T-cell (primary cell): ENCODE measurements at places on chromosomes 16 and 17.

- DNase-seq, result no peak
These were observed 950 bp upstream of the MYO1C start for GRCh38 chr17:1493291-1493980.

GRCh38 chr16:72787514-72788268 is 260.2 kb downstream of the ZFHX3 start:
- peak; percentile 72 for DNase-seq

DNA sequence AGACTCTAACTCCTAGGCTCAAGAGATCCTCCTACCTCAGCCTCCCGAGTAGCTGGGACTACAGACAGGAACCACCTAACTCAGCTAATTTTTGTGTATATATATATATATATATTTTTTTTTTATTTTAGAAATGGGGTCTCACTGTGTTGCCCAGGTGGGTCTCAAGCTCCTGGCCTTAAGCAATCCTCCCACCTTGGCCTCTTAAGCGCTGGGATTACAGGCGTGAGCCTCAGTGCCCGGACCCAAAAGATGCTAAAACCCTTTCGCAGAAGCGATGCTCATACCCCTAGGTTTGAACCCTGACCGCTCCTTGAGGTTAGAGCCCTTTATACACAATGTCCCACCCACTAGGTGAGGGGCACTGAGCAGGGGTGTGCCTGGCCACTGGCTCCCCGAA is 2.2 kb upstream of the CLDN9 start:
- DNase-seq, result no peak

GRCh38 chr16:27798241-27798640 is 248.3 kb downstream of the KATNIP start:
- DNase-seq, result no peak

DNA sequence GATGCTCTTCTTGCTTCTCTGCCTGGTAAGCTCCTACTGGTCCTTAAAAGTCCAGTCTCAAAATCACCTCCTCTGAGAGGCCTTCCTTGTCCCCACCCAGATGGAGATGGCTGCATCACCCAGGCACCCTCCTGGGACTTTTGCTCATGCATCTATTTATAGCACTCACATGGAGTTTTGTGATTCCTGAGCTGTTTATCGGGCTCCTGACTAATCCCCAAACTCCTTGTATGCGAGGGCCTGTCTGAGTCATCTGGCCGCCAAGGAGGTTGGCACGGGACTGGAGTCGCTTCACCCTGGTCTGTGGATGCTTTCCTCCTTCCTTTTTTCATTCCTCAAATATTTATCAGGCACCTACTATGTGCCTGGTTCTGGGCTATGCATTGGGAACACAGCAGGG is 2.3 kb upstream of the MAP2K3 start:
- no peak for DNase-seq

GRCh38 chr16:24525970-24526559 is 13.3 kb upstream of the RBBP6 start:
- DNase-seq, result no peak

DNA sequence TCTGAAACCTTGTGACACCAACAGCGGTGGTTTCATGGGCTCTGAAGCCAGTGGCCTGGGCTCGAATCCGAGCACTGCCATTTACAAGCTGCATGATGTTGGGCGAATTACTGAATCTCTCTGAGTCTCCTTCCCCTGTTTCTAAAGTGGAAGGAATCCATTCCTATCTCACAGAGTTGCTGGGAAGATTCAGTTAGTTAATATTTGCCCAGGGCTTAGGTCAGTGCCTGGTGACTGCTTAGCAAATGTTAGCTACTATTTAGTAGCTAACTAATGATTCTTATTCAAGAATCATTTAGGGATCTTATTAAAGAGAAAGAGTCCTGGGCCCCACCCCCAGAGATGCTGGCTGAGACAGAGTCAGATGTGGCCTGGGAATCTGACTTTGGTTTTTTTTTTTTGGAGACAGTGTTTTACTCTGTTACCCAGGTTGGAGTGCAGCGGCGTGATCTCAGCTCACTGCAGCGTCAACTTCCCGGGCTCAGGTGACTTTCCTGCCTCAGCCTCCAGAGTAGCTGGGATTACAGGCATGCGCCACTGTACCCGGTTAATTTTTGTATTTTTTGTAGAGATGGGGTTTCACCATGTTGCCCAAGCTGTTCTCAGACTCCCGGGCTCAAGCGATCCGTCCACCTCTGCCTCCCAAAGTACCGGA is 33.6 kb upstream of the RAI1 start:
- no peak for DNase-seq

GRCh38 chr17:30908717-30909420 is 2.8 kb upstream of the TEFM start:
- no peak for DNase-seq

DNA sequence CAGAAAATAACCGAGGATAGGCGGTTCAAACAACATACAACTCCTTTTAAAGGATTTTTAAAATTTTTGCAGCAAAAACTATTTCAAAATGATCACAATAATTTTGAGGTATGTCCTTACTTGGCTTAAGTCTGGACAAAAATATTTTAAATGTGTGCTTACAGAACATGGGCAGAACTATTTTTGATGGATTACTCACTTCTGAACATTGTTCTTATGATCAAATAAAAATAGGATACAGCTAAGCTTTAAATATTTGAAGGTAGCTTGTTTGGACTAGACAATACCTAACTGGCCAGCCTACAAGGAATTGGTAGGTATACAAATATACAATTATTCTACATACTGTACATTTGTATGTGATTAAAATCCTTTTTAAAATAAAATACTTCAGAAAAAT is 14.3 kb upstream of the INTS2 start:
- DNase-seq, result no peak

GRCh38 chr16:23826528-23827045 is 9.2 kb upstream of the PRKCB start:
- peak; percentile 32 for DNase-seq

DNA sequence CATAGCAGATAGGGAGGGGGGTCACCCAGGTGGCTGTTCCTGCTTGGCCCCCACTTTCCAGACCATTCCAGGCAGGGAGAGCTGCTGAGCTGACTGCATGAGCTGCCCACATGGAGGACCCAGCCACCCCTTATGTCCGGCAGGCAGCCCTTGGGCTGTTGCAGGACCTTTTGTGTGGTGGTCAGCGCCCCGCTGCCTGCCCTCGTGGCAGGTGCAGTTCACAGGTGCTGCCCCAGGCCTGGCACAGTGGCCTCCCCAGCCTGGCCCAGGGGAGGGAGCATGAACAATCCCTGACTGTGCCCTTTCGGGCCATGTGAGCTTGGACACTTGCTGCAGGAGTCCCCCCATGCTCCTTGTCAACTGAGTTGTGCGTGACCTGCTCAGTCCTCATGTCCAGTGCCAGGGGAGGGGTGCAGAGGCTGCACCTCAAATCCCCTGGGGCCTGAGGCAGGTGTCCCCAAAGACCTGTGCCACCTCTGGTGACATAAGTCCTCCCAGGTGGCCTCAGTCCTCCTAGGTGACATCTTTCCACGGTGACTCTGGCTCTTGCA is 8.6 kb downstream of the TBC1D26 start:
- no peak for DNase-seq

GRCh38 chr17:50561746-50562141 is 1.2 kb downstream of the CACNA1G start:
- DNase-seq, result peak; percentile 36

DNA sequence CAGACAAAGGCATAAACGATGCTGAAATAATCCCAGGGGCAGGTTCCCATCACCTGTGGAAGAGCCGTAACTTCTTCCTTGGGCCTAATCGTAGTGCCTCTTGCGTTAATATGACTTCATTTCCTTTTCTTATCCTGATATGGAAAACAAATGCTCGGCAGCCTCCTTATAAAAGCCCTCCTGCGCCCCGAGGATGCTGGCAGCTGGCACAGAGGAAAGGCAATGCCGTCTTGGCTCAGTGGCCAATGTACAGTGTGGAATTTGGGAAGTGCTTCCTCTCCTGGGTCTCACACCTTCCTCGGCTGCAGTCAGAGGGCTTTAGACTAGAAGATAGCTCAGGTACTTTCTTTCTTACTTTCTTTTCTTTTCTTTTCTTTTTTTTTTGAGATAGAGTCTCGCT is 3.4 kb downstream of the SCN4A start:
- DNase-seq, result no peak

- DNase-seq, result no peak
These were observed 37.7 kb upstream of the NUFIP2 start for GRCh38 chr17:29331708-29332085.

GRCh38 chr16:51562891-51563290 is 411.8 kb upstream of the SALL1 start:
- DNase-seq, result no peak

DNA sequence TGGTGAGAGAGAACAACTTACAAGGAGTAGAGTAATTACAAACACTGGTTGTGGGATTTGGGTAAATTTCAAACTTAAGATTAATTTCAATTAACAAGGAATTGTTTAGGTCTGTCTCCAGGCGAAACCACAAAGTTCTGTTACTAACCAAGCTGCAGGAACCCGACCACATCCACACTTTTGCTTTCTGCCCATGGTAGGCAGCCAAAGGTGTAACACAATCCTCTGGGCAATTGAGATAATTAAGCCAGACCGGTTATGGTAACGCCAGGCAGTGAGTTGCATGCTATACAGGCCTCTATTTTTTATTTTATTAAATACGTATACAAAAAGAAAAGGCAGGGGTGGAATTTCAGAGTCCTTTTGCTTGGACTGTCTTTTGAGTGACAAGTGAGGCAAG is 12.0 kb downstream of the KCNJ2 start:
- no peak for DNase-seq

- no peak for DNase-seq
These were observed 178.2 kb upstream of the RPH3AL start for GRCh38 chr17:530851-531250.

GRCh38 chr17:64326420-64327054 is 63.5 kb upstream of the TEX2 start:
- DNase-seq, result no peak

DNA sequence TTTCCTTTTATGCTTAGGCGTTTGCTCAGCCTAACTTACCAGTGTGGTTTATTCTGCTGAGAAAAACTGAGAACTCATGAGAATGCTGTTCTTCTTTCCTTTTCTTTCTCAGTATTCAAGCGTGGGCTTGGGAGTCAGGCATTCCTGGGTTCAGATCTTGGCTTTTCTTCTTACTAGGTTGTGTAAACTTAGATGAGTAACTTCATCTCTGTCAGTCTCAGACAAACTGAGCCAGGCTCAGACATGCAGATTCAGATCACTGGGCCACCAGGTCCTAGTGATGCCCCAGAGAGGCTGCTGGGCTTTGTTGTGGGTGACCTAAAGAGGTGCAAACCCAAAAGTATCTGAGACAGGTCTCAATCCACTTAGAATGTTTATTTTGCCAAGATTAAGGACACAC is 95.8 kb upstream of the MPHOSPH6 start:
- no peak for DNase-seq

GRCh38 chr16:28210979-28211588 is 681 bp downstream of the XPO6 start:
- peak; percentile 49 for DNase-seq

DNA sequence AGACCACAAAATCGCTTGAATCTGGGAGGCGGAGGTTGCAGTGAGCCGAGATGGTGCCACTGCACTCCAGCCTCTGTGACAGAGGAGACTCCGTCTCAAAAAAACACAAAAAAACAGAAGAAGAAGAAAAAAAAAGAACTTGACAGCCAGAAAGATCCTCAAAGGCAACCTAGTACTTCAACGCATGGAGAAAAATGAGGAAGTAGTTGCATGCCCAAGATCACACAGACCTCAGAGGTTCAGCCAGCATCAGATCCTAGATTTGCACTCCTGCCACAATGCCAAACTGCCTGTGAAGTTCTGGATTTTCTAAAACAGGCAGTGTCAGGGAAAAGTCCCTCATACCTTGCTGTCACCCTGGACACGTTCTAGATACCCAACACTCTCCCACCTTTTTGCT is 1.5 kb downstream of the ATPAF2 start:
- no peak for DNase-seq

- peak; percentile 49 for DNase-seq
These were observed at the start of gene IRF8 for GRCh38 chr16:85898521-85899442. Gene IRF8 (plus strand): TSS chr16:85899162. CDS start chr16:85903016, 3,854 bp downstream.

- DNase-seq, result peak; percentile 48
These were observed 541 bp downstream of the ZNF18 start for GRCh38 chr17:11996722-11997146.

DNA sequence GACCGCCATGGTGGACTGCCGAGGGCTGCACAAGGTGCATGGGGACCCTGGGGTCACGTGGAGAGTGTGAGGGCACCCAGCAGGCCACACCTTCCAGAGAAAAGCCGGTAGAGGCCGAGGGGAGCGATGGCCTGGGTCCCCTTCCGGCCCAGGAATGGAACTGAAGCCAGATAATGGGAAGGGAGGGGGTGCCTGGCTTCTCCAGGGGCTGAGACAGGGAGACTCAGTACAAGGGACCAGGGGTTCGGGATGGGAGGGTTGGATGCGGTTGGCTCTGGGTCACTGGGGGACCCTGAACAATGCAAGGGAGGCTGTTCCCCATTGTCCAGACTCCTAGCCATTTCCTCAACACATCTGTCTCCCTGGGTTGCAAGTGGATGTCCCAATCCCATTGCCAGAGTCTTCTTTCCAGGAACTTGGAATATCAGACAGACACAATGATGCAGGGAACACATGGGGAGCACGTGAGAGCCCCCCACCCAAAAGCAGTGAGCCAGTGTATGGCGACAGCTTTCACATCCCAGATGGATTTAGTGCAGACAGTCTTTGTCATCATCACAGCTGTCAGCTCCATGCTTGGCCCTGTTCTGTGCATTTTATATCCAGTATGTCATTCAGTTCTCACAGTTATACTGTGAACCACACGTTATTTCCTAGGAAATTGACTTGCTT is 23.6 kb upstream of the DNAI2 start:
- DNase-seq, result no peak

DNA sequence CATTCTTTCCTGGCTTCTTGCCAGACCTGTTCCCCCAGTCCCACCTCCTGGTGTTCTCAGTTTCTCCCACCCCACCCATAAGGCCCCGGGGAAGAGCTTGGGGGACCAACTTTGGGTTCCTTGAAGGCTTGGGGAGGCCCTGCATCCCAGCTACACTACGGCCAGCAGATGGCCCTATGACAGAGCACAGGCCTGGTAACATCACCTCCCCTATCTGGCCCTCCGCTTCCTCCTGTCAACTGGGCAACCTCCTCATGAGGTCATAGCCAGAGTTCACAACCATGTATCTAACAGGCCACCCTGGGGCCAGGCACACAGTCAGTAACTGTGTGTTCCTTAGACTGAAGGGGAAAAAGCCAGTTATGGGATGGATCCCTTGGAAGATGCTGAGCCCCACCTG is 31.4 kb downstream of the MYO15A start:
- no peak for DNase-seq
